ENCODE measurements at places on chromosomes 13 and 19. TPM values are rescaled to one million over a fixed set of nuclear protein-coding genes. Genes with fewer than 3 reads are reported as not detected.

C5AR2 gene
- polyA plus RNA-seq: 0.25 TPM

GRCh38 chr13:24004971-24005370, 107.7 kb upstream of the C1QTNF9B start:
- H3K36me3 ChIP-seq: no peaks in the 10 kb centered on the region
- H3K4me3 ChIP-seq: no peak overlapping the region
- peaks cover 13% of the 10 kb centered on the region for H3K4me1 ChIP-seq
- H3K27me3 ChIP-seq: no peaks in the 10 kb centered on the region

GRCh38 chr13:31943591-31943990, 88.0 kb upstream of the FRY start:
- no peaks in the 10 kb centered on the region for H3K36me3 ChIP-seq
- H3K27me3 ChIP-seq: no peaks in the 10 kb centered on the region
- H3K4me3 ChIP-seq: no peak overlapping the region
- no peak for DNase-seq
- no peaks in the 10 kb centered on the region for H3K4me1 ChIP-seq

NALCN gene
- 1.2 TPM for polyA plus RNA-seq

GRCh38 chr13:33169273-33169980, 116.1 kb downstream of the STARD13 start:
- H3K36me3 ChIP-seq: peaks cover 8% of the 10 kb centered on the region
- no peak for DNase-seq
- no peaks in the 10 kb centered on the region for H3K27me3 ChIP-seq
- no peak overlapping the region for H3K4me3 ChIP-seq
- H3K27ac ChIP-seq: no peak overlapping the region

FGF14 gene
- 2.1 TPM for polyA plus RNA-seq

DNA sequence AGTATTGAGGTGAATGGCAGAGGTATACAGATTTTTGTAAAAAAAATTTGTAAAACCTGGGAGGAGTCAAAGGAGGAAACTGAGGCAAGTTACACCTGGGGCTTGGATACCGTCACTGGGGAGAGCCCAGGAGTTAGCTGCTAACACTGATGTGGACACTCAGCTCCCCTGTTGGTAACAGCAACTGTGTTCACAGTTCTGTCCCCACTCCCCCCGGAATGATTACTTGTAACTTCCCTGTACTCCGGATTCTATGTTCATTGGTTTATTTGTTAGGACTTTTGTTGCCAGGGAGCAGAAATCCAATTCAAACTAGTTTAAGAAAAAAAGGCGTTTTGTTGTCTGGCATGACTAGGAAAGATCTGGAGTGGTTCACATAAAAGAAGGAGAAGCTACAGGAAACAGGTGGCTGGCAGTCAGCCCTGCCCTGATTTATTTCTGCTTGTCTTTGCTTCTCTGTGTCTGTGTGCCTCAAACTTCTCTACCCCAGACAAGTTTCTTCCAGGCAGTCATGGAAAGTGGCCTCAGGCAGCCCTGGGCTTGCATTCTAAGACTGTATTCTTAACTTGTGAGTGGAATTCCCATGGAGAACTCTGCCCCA, 2.3 kb upstream of the GPR12 start:
- DNase-seq: peak; percentile 4
- no peak overlapping the region for H3K4me3 ChIP-seq
- H3K36me3 ChIP-seq: no peaks in the 10 kb centered on the region
- H3K27me3 ChIP-seq: peaks cover 63% of the 10 kb centered on the region

GRCh38 chr19:35085947-35086346, 29.7 kb upstream of the FXYD3 start:
- no peak for DNase-seq
- peaks cover 2% of the 10 kb centered on the region for H3K27me3 ChIP-seq
- H3K36me3 ChIP-seq: no peaks in the 10 kb centered on the region

GRCh38 chr13:41085961-41086585, 24.8 kb downstream of the WBP4 start:
- H3K27me3 ChIP-seq: no peaks in the 10 kb centered on the region
- peaks cover 16% of the 10 kb centered on the region for H3K36me3 ChIP-seq
- DNase-seq: no peak
- no peak overlapping the region for H3K27ac ChIP-seq

STOML3 gene
- polyA plus RNA-seq: 0.04 TPM

DNA sequence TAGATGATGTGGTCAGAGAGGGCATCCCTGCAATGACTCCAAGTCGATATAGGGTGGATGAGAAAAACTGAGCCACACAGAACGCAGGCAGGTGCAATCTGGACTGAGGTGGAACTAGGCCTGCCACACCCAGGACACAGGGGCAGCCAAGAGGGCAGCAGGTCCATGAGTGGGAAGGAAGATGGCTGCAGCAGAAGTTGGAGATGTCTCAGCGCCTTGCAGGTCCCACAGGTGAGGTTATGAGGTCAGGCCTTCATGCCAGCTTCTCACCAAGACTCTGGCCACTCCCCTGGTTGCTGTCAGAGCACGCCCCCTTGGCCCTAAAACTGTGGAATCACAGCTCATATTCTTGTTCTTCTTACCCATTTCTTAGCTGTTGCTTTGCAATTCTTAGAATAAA, 147.7 kb upstream of the VSTM2B start:
- no peaks in the 10 kb centered on the region for H3K4me1 ChIP-seq
- H3K36me3 ChIP-seq: no peaks in the 10 kb centered on the region
- H3K4me3 ChIP-seq: no peak overlapping the region
- DNase-seq: no peak
- no peaks in the 10 kb centered on the region for H3K27me3 ChIP-seq

KIR3DL2 gene
- not detected for polyA plus RNA-seq

- H3K36me3 ChIP-seq: peaks cover 28% of the 10 kb centered on the region
- H3K27ac ChIP-seq: no peak overlapping the region
- DNase-seq: no peak
- H3K4me1 ChIP-seq: peaks cover 17% of the 10 kb centered on the region
- no peak overlapping the region for H3K4me3 ChIP-seq
Observed at GRCh38 chr19:32349051-32349450, 3.6 kb downstream of the ZNF507 start.

SYNE4 gene
- polyA plus RNA-seq: 9.8 TPM
